ENCODE measurements at places on chromosomes 3 and 15. TPM values are rescaled to one million over a fixed set of nuclear protein-coding genes. Genes with fewer than 3 reads are reported as not detected.

Gene SLC9C1
- total RNA-seq = not detected

Gene APH1B
- 20.0 TPM for total RNA-seq

Gene KLHL6
- 24.7 TPM for total RNA-seq

Gene LSAMP
- 24.6 TPM for total RNA-seq

All from upper lobe of right lung (tissue), 1 donor.